ENCODE measurements at places on chromosomes 3 and 15. TPM values are rescaled to one million over a fixed set of nuclear protein-coding genes. Genes with fewer than 3 reads are reported as not detected.

DNA sequence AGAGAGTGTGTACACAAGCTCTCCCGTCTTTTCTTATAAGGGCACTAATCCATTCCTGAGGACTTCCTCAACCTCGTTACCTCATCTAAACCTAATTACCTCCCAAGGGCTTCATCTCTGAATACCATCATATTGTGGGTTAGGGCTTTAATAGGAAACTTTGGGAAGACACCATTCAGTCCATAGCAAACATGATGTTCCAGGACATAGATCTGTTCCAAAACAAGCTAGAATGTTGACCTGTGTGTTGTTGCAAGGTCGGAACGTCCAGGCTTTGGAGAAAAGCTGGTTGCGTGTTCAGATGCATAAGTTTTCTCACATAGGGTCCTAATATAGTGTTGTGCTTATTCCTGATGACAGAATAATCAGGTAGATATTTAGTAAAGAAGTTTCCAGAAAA lies 9.7 kb upstream of the TMEM87A start:
- no peak for DNase-seq

DNA sequence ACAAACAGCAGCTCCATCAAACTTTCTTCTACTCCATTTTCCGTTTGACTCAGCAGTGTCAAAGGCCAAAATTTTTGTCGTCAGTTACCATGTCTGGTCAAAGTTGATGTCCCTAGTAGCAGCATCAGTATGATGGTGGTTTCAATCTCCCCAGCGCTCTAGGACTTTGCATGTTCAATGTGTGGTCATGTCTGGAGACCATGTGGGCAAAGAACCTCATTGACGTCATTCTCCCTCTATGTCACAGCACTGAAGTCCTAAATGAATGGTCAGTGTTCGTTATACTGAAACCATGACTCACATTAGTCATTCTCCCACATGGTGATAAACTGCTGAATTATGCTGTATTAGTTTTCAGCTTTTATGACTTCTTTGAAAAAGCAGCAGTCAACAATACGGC lies 23.2 kb downstream of the SHC4 start:
- DNase-seq = no peak

DNA sequence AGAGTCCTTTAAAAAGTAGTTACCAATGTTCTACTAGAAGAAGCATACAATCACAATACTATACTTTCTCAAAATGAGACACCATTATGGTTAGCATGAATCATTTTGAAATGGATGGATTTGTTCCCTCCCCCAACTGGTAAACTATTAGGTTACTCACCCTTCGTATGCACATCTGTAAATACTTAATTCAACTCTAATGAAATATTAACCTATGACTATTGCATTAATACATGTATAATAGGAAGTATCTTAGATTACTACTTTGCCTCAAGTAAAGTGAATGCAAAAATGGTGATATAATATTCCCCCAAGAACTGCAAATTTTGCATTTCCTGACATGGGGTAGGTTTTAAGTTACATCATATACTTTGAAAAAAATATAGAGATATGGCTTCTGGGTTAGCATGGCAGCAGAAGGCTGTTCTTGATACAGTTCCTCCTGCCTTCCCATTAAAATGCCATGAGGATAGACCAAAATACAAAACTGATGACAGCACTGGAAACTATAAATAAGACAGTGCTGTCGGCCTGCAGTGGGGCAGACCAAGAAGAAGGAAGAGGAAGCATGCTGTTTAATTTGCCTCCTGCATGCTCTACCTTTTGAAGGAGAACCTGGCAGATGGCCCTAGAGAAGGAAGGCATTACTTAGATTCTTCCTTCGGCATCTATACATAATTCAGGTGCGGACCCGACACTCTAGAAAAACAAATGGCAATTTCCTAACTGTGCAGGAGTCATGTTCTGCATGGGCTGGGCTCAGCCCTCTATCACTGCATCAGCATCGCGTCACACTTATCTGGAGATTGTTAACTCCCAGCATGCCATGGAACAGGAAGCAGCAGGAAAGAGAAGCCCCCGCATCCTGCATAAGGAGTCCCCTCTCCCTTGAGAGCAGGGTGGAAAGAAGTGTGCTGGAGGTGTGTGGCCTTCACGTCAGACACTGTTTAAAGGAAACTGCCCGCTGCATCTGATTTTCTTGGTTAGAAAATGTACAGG lies 41.8 kb upstream of the NEO1 start:
- DNase-seq = no peak

DNA sequence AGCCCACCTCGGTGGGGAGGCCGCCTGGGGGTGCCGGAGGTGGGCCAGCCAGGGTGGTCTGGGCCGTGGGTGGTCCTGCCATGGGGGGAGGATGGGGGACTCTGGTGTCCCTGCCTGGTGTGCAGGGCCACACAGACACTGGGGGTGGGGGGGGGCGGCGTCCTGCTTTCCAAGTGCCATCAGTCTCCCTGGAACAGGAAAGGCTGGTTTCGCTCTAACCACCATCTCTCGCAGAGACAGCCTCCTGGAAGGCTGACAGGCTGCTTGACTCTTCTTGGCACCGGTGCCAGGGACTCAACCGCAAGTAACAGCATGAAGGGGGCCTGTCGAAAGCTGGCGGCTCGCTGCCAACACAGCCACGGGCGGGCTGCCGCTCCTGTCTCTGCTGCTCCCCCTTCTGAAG lies 40.3 kb downstream of the RGMA start:
- no peak for DNase-seq

ABI3BP gene
- 2.6 TPM for total RNA-seq

SPESP1 gene
- total RNA-seq = 0.48 TPM

ADGRG7 gene
- 17.0 TPM for total RNA-seq

C3orf85 gene
- total RNA-seq = 11.4 TPM

Measured in left lobe of liver (tissue), 2 donors.